ENCODE measurements at places on chromosomes 5 and 9.

- DNase-seq, result peak; percentile 71
These were observed 10.6 kb upstream of the SH3RF2 start for GRCh38 chr5:145925803-145926202.

DNA sequence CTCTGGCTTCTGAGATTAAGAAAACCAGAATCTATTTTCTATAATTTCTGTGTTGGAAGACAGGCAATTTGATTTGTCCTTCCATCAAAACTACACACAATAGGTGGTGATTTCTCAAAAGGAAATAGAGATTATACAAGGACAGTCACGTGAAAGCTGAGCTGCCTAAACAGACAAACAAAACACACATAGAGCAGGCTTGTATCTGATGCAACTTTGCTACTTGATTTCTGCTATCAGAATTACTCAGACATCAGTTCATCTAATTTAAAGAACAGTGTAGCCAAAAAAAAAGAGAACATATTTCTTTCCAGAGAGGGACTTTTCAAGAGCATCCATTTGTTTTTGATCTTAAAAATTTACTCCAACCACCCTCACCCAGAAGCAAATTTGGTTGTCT, 2128.3 kb upstream of the C9orf72 start:
- no peak for DNase-seq

DNA sequence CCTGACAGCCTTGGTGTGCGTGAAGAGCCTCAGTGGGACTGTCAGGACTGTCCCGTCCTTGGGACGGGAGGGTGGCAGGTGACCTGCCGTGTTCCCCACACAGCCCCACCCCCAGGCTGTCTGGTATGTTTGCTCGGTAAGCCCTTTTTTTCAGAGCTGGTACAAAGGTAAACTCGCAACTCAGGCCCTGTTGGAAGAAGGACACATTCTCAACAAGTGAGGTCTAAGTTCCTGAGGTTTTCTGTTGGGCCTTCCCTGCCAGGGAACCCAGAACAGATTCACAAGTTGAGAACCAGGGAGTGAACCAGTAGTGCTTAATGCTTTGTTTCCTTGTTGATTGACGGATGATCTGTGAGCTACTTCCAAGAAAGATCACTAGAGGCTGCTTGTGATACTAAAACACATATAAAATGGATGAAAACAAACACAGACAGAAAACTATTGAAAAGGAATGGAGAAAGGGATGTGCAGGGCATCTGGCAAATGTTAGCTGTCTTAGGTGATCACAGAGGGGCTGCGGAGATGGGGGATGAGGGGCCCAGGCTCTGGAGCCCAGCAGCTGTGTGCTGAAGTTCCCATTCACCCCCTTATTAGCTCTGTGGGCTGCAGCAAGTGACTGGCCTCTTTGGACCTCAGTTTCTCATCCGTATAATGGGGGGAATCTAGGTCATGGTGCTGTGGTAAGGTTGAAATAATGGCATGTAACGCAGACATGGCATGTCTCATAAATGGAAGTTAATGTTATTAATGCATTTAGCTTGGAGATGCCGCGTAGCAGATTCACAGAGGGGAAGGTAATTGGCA, 2.7 kb downstream of the NDST1 start:
- no peak for DNase-seq

- no peak for DNase-seq
These were observed 8.2 kb upstream of the EPB41L4B start for GRCh38 chr9:109328978-109329637.

DNA sequence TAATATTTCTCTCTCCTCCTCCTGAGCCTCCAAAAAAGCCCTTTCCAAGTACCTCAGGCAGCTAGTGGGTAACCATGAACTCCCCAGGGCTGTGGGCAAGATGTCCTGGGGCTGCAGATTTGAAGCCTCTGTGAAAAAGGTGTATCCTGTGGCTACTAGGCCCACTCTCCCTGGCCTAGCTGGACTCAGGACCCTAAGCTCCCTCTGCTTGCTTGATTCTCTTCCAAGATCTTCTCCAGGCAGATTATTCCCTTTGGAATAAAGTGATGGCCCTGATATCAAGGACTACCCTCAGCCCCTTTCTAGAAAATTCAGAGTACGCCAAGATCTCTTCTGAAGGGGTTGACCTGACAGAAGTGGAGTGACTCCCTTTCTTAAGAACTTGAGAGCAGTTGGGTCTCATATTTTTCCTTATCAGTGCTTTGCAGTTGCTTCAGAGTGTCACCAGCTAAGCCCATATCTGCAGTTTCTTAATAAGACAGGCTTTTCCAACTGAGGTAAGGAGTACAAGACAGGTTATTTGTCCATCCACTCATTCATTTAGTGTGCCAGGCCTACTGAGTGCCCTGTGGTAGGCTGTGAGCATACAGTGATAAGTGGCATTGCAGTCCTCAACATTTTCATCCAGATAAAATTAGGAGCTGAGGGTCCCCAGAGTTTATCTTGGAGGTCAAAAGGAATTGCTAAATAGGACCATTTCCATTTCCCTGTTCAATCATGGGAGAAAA, 42.5 kb downstream of the CYSTM1 start:
- no peak for DNase-seq

GRCh38 chr5:148374690-148375360, 8.9 kb upstream of the FBXO38 start:
- DNase-seq, result peak; percentile 48

- no peak for DNase-seq
These were observed 262.6 kb upstream of the EFNA5 start for GRCh38 chr5:107933326-107933725.

DNA sequence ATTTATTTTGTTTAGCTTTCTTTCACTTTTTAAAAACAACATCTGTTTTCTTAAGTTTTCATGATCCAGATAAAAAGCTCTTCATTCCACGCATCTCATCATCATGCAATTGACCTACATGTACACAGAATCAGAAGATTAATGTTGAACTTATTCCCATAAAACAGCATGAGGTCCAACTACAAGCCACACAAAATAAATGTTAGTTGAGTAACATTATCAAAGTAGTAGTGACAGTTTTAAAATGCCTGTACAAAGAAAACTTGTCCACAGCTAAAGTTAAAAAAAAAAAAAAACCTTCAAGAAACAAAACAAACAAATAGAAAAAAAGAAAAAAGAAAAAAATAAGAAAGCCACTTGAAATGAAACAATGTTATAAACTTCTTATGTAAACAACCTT, 846.3 kb downstream of the TLE1 start:
- no peak for DNase-seq

GRCh38 chr5:119395080-119395836, 39.4 kb downstream of the TNFAIP8 start:
- peak; percentile 61 for DNase-seq

GRCh38 chr9:101132801-101133200, 104.3 kb downstream of the PLPPR1 start:
- DNase-seq, result no peak

DNA sequence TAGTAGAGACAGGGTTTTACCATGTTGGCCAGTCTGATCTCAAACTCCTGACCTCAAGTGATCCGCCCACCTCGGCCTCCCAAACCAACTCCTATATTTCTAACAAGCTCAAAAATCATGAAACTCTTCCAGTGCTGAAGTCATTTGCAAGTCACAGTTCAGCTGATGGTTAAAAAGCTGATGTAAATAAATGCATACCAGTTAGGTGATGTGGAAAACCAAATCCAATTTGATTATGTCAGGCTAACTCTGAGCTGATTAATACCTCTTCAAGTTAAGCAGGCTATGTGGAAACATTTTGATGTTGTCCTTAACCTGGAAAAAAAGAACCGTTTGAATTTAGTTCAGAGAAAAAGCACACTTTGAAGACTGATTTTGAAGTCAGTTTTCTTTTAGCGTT, 51.0 kb downstream of the TMEM252 start:
- DNase-seq, result no peak

DNA sequence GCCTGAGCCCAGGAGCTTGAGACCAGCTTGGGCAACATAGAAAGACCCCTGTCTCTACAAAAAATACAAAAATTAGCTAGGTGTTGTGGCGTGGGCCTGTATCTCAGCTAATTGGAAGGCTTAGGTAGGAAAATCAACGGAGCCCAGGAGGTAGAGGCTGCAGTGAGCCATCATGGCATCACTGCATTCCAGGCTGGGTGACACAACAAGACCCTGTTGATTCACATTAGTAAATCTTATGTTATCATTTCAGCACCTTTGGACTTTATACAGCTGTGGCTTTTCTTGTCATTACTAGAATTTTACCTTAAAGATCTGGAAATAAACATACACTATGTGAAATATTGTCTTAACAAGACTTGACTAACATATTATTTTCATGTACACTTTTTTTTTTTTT, 185.0 kb downstream of the ZNF608 start:
- DNase-seq, result no peak

DNA sequence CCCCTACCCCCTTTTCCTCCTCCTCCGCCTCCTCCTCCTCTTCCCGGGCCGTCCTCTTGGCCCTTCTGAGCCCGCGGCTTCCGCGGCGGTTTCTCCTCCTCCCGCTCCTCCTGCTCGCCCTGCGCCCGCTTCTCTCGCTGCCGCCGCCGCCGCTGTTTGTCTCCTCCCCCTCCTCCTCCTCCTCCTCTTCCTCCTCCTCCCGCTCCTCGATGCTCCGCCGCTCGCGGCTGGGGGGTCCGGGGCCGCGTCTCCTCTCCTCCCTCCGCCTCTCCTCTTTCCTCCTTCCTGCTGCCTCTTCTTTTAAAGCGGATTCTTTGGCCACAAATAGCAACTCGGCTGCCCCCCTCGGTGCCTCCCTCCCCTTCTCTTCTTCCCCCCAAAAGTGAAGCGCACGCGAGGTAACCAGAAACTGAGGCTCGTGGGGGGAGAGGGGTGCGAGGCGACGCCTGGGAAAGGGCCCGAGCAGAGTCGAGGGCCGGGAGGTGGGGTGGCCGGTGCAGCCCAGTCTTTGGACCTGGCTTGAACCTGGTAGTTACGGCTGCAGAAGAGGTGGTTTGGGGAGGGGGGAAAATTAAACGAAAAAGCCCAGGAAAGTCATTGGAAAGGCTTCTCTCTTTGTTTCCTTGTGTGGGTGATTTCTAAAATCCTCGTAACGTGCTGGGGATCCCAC, 1058.5 kb upstream of the DMAC1 start:
- peak; percentile 15 for DNase-seq

- DNase-seq, result no peak
These were observed 53.9 kb upstream of the RNU6ATAC start for GRCh38 chr9:134218230-134218629.

DNA sequence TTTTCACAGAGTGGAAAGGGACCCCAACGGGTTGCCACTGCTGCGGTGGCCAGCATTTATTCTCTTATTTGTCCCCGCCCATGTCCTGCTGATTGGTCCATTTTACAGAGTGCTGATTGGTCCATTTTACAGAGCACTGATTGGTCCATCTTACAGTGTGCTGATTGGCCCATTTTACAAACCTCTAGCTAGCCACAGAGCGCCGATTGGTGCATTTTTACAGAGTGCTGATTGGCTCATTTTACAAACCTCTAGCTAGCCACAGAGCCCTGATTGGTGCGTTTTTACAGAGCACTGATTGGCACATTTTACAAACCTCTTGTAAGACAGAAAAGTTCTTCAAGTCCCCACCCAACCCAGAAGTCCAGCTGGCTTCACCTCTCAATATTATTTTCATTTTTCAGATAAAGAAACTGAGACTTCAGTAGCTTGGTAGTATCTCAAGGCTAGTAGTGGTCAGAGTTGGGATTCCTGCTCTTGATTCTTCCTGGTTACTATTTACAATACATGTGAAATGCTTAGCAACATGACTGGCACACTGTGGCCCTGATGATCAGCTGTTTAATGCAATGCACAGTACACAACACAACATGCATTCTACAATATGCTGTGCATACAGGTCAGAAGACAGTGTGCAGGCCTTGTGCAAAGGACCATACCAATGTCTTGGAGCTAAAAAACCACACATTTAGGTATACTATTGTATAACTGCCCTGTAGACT, 63.6 kb upstream of the BOD1 start:
- DNase-seq, result no peak
